ENCODE measurements at places on chromosomes 12 and 14.

DNA sequence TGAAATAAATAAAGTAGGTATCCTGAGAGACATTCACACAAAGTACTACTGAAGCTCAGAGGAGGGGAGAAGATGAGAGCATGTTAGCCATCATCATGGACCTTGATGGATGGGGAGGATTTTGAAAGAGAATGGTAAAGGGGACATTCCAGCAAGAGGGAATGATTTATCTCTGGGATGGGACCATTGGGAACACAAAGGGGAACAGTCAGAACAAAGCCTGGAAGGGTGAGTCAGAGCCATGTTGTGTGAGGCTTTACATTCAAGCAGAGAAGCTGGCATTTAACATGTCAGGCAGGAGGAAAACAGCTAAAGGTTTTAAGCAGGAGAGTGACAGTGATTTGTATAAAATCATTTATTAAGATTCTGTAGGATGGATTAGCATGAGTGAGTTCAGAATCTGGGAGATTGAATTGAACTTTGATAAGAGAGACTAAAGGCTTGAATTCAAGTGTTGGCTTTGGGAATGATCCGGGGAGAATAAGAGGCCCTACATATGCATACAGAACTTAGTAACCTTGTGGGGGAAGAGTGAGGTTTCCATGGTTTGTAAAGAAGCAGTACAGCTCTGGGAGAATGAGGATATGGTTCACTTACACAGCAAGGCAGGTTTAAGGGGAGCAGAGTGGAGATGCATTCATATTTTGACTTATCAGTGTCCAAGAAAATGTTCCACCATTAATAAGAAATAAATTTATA lies 174.4 kb downstream of the SYT10 start:
- DNase-seq, result no peak

GRCh38 chr12:33663000-33663654 lies 223.5 kb upstream of the SYT10 start:
- DNase-seq, result no peak

GRCh38 chr12:85310456-85311076 lies 30.5 kb downstream of the ALX1 start:
- no peak for DNase-seq

DNA sequence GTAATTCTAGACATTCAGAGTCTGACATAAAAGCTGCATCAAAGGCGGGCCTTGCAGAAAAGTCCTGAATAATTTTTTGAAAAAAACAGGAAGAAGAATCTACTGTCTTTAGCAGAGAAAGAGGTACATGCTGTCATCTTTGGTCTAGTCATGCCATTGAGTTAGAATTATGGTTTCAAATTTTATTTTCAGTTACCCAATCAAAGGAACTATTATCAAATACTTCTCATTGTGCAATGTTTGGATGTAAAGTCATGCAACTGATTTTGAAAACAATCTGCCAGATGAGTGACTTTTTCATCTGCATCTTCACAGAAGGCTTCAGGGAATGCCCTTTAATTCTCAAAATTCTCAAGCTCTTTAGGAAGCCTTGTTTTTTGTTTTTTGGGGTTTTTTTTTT lies 803.5 kb downstream of the FLRT2 start:
- DNase-seq, result no peak

GRCh38 chr14:80946187-80946586 lies 4.6 kb upstream of the CEP128 start:
- no peak for DNase-seq

- no peak for DNase-seq
Observed at GRCh38 chr12:71237128-71237527, 79.3 kb upstream of the TSPAN8 start.

GRCh38 chr12:123251403-123252076 lies 18.3 kb downstream of the MTRFR start:
- no peak for DNase-seq

GRCh38 chr12:47779301-47779942 lies 6.4 kb downstream of the SLC48A1 start:
- peak; percentile 88 for DNase-seq

DNA sequence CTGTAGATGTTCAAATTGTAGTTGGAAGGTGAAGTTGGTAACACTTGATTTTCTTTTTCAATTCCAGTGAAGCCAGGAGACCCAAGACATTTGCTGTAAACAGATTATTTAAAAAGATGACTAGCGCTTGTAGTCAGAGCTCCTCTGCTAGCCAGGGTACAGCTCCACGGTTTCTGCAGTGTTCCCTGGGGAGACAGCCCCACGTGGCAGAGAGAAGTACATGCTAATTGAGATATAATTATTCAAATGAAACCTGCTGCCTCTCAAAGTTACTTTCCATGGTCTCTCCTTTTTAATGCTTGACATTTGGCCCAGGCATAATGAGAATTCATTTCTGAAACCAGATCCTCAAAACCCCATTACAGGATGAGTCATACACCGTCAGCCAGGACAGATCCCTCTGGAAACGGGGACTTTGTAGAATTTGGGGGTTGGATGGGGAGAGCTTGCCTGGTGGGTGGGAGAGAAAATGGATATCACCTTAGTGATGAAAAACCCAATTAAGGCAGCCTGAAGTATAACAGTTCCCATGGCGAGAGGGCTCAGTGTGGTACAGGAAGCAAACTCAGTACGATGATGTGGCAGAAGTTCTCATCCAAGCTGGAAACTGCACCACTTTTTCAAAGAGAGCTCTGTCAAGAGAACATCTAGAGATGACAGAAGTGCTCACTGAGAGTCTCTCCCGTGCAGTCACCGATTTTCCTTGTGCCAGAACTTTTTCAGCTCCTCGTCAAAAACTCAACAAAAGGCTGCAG lies 637.7 kb upstream of the TMEM132C start:
- DNase-seq, result no peak

GRCh38 chr14:72565917-72566316 lies 328.0 kb downstream of the DPF3 start:
- DNase-seq, result no peak

GRCh38 chr12:68901551-68901950 lies 31.4 kb downstream of the CPM start:
- no peak for DNase-seq

DNA sequence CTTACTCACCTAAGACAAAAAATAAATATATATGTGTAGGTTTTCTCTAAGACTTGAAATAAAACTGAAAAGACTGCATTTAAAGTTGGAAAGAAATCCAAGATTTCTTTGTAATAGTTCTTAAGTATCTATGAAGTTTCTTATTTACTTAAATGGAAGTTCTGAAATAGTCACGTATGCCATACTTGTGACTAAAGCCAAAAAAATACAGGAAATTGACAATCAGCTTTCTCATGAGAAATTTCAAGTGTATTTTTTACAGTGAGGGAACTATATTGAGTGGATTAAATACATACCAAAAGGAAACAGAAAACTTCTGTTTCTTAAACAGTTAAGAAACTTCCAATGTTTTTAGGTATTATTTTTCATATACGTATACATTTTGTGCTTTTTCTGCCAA lies 188.1 kb downstream of the DPY19L2 start:
- no peak for DNase-seq

- no peak for DNase-seq
Observed at GRCh38 chr12:56644654-56645053, 1.1 kb downstream of the ATP5F1B start.

DNA sequence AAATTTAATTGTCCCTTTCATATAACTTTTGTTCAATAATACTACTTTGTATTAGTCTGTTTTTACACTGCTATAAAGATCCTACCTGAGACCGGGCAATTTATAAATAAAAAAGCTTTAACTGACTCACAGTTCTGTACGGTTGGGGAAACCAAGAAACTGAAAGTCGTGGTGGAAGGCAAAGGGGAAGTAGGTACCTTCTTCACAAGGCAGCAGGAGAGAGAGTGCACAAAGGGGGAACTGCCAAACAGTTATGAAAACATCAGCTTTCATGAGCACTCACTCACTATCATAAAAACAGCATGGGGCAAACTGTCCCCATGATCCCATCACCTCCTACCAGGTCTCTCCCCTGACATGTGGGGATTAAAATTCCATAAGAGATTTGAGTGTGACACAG lies 1069.0 kb downstream of the FSCB start:
- DNase-seq, result no peak

- no peak for DNase-seq
Observed at GRCh38 chr14:52025310-52025709, 36.0 kb downstream of the RTRAF start.

DNA sequence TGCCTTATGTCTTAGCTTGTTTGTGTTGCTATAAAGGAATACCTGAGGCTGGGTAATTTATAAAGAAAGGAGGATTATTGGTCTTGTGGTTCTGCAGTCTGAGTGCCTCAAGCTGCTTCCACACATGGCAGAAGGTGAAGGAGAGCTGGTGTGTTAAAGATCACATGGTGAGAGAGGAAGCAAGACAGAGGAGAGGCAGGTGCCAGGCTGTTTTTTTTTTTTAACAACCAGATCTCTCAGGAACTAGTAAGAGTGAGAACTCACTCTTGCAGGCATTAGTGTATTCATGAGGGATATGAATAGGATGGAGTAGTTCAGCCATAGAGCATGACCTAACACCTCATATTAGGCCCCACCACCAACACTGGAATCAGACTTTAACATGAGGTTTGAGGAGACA lies 123.4 kb downstream of the CMAS start:
- no peak for DNase-seq

DNA sequence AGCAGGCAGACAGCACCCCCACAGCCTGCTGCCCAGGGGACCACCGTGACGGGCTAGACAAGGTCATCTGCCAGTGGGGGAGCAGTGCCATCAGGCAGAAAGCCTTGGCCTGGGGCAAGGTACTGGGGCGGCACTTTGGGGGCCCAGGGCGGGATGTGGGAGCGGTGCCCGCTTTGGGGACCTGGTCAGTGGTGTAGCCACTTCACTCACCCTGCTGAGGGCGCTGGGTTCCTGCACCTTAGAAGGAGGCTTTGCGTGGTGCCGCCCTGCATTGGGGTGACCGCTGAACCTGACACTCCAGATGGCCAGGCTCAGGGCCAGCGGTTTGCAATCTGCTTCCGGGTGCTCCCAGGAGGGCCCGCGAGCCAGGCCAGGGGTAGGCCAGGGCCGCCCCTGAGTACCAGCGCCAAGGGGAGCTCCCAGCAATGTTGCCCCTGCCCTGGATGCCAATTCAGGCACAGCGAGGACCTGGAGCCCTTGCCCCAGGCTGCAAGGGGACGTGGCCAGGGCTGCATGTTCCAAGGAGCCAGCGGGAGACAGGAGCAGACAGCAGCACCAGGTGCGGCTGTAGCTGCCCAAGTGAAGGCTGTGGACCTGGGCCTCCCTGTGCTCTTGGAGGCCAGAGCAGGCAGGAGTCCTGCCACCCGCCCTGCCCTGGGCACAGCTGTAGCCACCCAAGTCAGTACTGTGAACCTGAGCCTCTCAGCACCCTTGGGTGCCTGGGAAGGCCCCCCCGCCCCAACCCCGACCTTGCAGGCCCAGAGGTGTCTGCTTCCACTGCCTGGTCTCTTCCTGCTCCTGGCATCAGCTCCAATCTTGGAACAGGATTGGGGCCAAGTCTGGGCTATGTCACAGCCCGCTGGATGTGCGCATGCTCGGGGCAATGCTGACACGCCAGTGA lies 550.7 kb downstream of the SLC6A15 start:
- DNase-seq, result no peak

DNA sequence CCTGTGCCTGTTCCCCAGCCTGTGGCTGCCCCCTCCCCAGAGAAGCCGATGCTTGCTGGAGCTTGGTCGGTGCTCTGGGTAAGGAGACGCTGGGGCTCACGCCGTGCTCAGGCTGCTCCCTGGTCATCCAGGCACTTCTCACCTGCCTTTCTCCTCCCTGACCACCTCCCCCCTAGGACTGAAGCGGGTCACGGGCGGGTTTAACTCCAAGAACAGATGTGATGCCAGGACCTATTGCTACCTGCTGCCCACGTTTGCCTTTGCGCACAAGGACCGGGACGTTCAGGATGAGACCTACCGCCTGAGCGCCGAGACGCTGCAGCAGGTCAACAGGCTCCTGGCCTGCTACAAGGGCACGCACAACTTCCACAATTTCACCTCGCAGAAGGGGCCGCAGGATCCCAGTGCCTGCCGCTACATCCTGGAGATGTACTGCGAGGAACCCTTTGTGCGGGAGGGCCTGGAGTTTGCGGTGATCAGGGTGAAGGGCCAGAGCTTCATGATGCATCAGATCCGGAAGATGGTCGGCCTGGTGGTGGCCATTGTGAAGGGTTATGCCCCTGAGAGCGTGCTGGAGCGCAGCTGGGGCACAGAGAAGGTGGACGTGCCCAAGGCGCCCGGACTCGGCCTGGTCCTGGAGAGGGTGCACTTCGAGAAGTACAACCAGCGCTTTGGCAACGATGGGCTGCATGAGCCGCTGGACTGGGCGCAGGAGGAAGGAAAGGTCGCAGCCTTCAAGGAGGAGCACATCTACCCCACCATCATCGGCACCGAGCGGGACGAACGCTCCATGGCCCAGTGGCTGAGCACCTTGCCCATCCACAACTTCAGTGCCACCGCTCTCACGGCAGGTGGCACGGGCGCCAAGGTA lies 8.4 kb upstream of the EP400 start:
- DNase-seq, result no peak

DNA sequence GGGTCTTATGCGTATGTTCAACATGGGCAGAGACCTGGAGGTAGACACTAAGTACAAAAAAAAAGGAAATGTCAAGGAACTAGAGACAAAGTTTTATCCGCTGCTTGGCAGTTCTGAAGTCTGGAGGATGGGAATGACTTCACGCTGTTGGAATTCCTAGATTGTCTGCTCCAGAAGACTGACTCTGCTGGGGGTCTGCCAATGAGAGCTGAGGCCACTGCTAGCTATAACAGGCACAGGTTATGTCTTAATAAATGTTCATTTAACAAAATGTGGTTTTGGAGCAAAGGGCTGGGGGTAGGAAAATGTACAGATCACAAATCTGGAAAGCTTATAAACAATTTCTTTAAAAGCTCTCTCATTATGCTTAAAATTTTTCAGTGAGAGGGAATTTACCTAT lies 5.9 kb downstream of the RNASE8 start:
- no peak for DNase-seq

GRCh38 chr12:44465139-44465538 lies 411.0 kb downstream of the NELL2 start:
- no peak for DNase-seq

GRCh38 chr14:51285120-51285519 lies 45.1 kb downstream of the TMX1 start:
- no peak for DNase-seq

DNA sequence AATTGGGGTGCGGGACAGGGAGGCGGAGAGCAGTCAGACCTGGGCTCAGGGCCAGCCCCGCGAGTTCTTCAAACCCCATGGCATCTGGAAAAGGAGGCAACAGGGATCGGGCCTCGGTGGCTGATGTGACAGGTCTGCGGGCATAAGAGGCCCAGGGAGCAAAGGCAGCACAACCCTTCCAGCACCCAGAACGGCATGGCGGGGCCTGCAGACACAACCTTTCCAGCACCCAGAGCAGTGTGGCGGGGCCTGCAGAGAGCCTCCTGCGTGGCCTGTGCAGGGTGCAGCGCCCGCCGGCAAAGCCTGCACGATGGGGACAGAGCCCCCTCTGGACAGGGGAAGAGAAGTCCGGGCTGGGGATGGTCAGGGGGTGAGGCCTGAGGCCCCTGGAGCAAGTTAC lies 26.2 kb upstream of the TRAF3 start:
- no peak for DNase-seq

Measured in H1 (cell line).